ENCODE measurements at places on chromosomes 5 and 9.

DNA sequence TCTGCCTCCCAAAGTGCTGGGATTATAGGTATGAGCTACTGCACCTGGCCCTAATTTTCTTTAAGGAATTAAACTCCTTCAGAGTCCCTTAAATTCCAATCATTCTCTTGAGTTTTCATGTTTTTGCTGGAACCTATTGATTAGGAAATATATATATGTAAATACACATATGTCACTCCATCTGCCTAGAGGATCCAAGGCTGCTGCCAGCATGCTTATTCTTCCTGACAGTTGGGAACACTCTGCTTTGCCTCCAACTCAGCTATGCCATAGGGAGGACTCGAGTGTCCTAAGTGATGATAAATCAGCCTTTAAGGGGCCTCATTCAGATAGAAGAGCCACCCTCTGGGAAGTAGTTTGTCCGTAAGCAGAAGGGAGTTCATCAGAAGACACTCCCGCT is 21.8 kb downstream of the MFAP3 start:
- DNase-seq = no peak

- no peak for DNase-seq
Observed at GRCh38 chr5:87777877-87778276, 365.1 kb upstream of the CCNH start.

GRCh38 chr5:154999865-155000264 is 13.7 kb upstream of the KIF4B start:
- DNase-seq = no peak

GRCh38 chr9:137339045-137339907 is 37.2 kb upstream of the NRARP start:
- DNase-seq = no peak

GRCh38 chr9:72187121-72187695 is 38.0 kb downstream of the GDA start:
- DNase-seq = no peak

DNA sequence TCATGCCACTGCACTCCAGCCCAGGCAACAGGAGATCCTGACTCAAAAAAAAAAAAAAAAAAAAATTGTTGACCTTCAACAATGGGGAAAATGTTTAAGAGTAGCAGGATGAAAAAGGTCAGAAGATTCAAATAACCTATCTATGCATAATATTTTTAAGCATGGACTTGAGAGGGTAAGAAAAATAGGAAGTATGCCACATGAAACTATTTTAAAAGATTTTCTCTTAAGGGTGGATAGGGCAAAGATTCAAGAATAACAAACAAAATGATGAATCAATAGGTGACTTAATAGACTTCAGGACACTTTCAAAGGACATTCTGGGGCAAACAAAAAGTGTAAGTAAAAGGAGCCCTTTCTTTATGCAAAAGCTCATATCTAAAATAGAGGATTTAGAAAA is 3.2 kb downstream of the TEX48 start:
- DNase-seq = no peak

DNA sequence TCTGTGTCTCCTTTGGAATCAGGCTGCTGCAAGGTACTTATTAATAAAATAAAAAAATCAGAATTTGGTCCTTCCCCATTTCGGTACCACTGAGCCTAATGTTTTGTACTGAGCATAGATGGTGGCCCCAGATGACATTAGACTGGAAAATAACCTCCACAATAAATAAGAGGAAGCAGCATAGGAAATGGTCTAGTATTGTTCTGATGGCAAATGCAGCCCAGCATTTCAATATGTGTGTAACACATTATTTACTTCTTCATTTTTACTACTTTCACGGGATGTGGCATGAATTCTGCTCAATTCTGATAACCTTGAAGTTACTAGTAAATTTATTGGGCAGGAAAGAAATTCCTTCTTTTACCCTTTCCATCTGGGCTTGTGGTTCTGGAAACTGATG is 295.6 kb downstream of the ADGRV1 start:
- DNase-seq = no peak

DNA sequence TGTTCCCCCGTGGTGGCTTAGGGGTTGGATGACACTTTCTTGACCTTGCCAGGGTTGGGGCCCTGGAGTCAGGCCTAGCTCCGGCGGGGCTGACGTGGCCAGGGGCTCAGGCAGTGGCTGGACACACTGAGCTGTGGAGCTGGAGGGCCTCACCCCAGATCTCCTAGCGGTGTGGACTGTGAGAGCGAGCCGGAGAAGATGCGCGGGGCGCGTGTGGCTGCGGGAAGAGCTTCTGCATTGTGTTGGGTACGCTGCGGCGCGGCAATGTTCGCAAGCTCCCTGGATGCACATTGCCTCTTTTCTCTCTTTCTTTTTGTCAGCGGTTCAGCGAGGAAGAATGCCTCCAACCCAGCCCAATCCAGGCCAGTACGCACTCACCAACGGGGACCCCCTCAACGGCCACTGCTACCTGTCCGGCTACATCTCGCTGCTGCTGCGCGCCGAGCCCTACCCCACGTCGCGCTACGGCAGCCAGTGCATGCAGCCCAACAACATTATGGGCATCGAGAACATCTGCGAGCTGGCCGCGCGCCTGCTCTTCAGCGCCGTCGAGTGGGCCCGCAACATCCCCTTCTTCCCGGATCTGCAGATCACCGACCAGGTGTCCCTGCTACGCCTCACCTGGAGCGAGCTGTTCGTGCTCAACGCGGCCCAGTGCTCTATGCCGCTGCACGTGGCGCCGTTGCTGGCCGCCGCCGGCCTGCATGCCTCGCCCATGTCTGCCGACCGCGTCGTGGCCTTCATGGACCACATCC is 4.8 kb downstream of the NR2F1 start:
- no peak for DNase-seq

GRCh38 chr5:61619777-61620518 is 287.9 kb downstream of the ZSWIM6 start:
- DNase-seq = no peak

DNA sequence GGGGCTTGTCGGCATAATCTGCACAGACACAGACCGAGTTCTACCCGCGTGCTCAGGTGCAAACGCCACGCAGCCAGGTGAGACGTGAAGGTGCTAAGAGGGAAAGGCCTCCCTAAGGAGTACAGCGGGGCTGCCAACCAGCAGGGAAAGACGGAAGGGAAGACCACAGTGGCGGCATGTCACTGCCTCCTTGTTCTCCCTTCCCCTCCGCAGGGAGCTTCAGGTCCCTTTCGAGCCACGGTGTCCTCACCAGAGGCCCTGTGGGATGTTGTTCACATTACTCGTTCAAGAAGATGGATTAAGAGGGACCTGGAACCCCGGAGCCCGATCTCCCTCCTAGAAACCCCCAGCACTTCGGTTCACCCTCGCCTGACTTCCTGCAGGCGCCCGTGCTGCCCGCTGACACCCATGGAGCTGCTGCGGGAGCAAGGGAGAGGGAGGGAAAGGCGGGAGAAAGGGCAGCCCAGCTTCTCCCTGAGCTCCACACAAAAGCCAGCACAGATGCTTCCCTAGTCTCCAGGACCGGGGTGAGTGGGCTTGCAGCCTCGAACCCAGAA is 686 bp downstream of the BRD9 start:
- DNase-seq = no peak

DNA sequence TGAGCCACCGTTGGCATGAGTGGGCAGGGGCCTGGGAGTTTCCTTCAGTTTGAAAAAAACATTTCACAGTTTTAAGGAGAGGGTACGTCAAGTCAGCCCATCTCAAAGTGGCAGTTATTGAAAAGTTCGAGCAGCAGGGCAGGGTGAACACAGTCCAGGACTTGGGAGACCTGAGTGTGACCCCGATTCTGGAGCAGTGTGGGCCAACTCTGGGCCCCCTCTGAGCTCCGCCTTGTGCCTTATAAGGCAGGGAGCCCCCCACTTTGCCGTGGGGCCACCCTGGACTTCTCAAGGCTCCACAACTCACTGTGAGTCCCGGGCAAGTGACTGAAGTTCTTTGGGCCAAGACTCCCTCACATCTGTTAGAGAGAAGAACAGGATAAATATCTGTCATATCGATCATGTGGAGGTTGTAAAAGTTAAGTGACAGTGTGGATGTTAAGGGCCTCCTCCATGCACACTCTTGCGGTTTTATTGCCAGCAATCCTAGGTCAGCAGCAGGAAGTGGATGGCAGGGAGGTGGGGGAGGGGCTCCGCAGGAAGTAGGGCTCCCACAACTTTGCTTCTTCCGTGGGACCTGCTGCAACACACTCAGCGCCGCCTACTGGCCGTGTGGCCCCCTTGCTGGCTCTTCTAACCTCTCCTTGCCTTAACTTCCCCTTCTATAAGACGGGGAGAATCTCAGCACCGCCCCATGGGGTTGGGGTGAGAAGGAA is 38.4 kb downstream of the HRH2 start:
- no peak for DNase-seq

DNA sequence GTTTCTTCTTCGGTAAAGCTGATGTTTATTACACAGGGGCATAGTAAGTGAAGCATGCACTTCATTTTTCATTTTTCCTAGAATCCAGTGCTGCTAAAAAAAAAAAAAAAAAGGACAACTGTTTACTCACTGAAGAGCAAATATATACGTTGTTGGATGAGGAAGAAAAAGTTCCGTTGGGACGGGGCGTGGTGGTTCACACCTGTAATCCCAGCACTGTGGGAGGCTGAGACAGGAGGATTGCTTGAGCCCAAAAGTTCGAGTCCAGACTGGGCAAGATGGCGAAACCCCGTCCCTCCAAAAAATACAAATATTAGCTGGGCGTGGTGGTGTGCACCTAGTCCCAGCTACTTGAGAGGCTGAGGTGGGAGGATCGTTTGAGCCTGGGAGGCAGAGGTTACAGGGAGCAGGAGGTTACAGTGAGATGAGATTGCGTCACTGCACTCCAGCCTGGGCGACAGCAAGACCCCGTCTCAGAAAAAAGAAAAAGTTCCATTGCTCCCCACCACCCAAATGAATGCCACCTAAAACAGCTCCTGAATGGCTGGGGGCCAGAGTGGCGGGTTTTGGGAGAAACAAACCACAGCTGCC is 60.1 kb upstream of the GNE start:
- DNase-seq = no peak

DNA sequence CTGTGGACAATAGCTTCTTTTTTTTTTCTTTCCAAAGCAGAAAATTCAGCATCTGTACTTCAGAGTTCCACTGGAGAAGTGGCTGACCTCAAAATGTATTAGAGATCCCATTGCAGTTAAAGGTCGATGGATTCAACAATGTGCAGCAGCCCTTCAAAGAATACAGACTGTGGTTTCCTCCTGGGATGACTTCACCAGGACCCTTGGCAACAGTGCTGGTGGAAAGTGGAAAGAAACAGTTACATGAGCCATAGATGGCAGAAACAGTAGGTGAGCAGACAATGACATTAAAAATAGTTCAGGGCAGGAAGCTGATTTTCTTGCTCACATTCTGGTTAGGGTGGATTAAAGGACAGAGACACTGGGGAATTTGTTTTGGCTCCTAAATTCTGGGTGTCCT is 62.4 kb downstream of the SLC28A3 start:
- no peak for DNase-seq

DNA sequence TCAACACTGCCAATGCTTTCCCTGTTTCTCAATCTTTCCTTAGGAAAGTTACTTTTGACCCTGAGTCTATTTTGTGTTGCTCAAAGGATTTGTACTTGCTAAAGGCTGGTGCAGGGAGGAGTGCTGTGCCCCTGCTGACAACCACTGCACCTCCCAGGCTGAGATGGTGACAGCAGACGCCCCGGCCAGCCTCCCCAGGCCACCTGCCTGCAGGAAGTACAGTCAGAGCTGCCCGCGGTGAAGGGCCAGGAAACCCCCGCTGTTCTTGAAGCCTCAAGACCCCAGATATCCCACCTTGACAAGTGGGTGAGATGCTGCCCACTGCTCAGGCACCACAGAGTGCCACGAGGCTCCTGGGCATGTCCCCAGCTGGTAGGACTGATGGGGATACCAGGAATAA is 44.2 kb upstream of the CKMT2 start:
- DNase-seq = no peak

DNA sequence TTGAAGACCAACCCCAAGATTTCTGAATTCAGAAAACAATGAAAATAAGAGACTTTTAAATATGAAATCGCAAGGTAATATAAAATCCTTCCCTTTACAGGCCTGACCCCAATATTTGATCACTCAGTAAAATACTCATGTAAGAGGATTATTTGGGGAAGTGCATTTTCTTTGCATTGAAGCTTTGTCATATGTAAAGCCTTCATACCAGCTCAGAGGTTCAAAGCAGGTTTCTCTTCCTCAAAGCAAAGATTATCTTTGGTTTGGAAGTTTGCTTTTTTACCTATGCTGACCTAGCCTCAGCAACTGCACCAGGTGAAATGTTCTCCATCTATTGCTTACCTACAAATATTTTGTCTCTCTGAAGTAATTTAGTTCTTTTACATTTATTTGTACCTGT is 106.5 kb upstream of the PARP8 start:
- no peak for DNase-seq

DNA sequence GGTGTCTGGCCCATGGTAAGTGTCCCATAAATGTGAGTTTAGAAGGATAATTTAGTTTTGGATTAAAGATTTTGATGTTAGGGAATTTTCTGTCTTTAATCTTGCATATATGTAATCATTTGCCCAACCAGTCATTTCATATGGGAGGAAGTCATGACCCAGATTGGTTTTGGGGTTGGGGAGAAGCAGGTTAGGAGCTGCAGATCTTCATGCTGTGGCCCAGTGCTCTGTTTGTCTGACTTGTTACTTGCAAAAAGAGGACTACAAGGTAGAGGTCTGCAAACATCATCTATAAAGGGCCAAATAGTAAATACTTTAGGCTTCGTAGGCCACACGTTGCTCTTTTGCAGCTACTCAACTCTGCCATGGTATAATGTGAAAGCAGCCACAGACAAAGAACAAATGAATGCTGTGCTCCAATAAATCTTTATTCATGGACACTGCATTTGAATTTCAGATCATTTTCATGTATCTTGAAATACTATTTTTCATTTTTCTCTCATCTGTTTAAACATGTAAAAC is 16.8 kb downstream of the OSTF1 start:
- DNase-seq = no peak

DNA sequence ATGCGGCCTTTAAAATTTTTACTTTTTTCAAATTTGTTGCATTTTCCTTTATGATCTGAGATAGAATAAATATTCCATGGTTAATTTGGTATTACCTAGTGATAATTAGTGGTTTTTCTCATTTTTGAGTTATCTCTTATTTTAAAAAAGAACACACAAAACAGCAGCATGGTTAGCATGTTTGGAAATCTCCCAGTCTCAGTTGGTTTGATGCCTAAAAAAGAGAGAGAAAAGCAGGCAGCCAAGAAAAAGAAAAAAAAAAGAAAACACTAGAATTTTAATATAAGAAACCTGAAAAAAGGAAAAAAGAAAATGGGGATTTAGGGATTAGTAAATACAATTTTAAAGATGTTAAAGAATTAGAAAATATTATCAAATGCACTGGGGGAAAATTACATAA is 15.3 kb downstream of the SUSD1 start:
- DNase-seq = no peak

- DNase-seq = peak; percentile 78
Observed at GRCh38 chr5:154937718-154938466, at the start of gene GEMIN5. TSS of gene GEMIN5 (minus strand) at chr5:154938211. CDS start at chr5:154938133, 78 bp downstream.

GRCh38 chr9:123454361-123454760 is 98.4 kb downstream of the CRB2 start:
- no peak for DNase-seq

- DNase-seq = peak; percentile 19
Observed at GRCh38 chr5:133111299-133111698, 59.5 kb downstream of the HSPA4 start.
